Cerebellar nuclear complex (tissue), 1 donor: ENCODE measurements at places on chromosomes 6 and 20.

DNA sequence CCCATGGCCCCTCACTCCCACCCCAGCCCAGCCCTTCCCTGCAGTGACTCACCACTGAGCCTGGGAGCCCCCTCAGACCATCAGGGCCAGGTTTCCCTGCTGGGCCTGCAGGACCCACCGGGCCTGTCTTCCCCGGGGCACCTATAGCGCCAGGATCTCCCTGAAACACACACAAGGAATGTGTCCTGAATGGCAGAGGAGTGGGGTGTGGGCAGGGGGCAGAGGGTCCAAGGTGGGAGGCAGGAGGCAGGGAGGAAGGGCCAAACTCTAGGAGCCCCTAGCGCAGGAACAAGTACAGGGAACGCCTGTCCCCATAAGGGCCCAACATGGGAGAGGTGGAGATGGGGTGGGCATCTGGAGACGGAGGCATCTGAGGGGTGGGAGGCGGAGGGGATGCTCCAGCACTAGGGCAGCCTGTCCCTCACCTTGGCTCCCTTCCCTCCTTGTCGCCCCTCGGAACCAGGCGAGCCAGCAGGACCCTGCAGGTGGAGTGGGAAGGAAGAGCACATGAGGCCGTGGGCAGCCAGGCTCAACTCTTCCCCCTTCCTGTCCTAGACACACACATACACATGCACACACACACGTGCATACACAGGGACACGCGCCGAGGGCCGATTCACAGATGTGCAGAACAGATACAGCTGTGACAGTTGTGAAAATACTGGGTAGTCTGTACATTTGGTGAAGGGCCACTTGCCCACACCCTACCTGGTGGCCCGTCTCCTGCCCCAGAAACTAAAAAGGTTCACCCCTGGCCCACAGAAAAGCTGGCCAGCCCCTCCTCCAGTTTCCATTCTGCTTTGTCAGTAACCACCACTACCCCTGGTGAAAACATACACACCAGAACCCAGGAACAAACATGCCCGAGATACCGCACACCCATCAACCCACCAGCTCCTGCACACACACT, 24.6 kb downstream of the COL11A2 start:
- DNase-seq, result no peak

DNA sequence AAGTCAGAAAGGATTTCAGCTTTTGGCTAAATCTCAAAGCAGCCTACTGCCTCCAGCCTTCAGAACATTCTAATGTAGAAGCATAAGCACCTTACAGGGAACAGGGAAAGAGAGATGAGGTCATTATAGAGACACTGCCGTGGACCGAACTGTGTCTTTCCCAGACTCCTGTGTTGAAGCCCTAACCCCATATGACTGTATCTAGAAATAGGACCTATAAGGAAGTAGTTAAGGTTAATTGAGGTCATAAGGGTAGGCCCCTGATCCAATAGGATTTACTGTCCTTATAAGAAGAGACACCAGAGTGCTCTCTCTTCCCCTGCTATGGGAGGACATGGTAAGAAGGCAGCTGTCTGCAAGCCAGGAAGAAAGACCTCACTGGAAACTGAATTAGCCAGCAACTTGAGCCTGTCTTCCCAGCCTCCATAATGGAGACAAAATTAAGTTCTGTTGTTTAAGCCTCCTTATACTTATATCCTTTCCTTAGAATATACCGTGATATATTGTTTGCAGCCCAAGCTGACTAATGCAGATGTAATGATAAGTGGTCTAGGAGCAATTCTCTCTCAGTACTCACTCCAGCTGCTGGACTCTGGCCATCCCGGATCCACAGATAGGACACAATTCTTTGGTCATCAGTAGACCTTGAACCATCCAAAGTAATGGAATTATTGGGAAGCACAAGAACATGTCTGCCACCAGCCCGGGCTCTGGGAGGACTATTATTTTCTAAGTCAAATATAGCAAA, 71.4 kb downstream of the ALDH5A1 start:
- DNase-seq, result no peak

DNA sequence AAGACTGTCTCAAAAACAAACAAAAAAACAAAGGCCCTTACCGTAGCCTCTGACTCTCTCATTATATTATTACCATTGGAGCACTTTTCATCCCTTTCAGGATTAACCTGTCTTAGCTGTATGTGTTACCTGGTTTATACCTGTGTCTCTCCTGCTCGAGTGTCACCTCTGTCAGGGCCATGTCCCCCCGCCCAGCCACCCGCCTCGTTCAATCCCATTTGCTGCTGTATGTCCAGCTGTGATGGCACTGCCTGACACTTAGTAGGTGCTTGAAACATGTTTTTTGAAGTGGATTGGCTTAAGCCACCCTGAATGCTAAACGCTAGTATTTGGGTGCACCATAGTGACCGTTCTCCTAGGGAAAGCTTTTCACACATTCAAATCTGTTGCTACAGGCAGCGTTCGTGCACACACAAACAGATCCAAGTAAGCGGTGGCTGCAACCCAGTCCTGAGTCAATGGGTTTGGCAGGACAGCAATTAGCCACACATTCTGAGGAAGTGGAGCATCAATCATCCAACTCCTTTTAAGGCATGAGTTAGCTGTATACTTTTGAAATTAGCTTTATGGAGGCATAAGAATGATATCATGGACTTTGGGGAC, 98.9 kb upstream of the ZNF217 start:
- DNase-seq, result no peak

- DNase-seq, result no peak
Measured at GRCh38 chr6:36970892-36971842, 14.8 kb downstream of the MTCH1 start.

DNA sequence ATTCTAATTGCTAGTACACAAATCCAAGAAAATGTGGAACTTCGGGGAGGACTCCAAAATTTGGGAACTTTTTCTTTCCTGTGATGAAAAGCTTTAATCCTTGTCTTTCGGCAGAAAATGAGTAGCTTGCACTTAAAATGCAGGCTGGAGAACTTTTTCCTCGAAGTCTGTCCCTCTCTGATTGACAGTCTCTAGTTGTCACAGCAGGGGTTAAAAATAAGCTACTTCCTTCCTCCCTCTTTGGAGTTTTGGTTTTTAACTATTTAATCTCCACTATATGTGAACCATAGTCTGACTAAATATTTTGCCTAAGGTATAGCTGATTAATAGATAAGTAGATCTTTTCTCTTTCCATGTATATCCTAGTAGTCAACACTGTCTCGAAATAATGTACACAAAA, 66.8 kb upstream of the MBOAT1 start:
- no peak for DNase-seq
